ENCODE measurements at places on chromosomes 2 and 18. TPM values are rescaled to one million over a fixed set of nuclear protein-coding genes. Genes with fewer than 3 reads are reported as not detected.

The NTSR2 gene
- total RNA-seq: not detected

The DSG2 gene
- 21.2 TPM for total RNA-seq

The SGO2 gene
- 3.2 TPM for total RNA-seq

The ATP6V1C2 gene
- total RNA-seq: under 0.01 TPM

The PAIP2B gene
- total RNA-seq: 0.59 TPM

The NPHP1 gene
- total RNA-seq: 7.6 TPM

The SANBR gene
- total RNA-seq: 17.0 TPM

The SLC35F6 gene
- total RNA-seq: 82.8 TPM
